ENCODE measurements at places on chromosomes 7 and 10.

- DNase-seq, result no peak
Observed at GRCh38 chr7:27192546-27193334, 7.2 kb downstream of the HOXA13 start.

- DNase-seq, result no peak
Observed at GRCh38 chr10:22753786-22754185, 39.4 kb upstream of the PIP4K2A start.

- DNase-seq, result no peak
Observed at GRCh38 chr10:86547296-86547695, 25.7 kb upstream of the WAPL start.

DNA sequence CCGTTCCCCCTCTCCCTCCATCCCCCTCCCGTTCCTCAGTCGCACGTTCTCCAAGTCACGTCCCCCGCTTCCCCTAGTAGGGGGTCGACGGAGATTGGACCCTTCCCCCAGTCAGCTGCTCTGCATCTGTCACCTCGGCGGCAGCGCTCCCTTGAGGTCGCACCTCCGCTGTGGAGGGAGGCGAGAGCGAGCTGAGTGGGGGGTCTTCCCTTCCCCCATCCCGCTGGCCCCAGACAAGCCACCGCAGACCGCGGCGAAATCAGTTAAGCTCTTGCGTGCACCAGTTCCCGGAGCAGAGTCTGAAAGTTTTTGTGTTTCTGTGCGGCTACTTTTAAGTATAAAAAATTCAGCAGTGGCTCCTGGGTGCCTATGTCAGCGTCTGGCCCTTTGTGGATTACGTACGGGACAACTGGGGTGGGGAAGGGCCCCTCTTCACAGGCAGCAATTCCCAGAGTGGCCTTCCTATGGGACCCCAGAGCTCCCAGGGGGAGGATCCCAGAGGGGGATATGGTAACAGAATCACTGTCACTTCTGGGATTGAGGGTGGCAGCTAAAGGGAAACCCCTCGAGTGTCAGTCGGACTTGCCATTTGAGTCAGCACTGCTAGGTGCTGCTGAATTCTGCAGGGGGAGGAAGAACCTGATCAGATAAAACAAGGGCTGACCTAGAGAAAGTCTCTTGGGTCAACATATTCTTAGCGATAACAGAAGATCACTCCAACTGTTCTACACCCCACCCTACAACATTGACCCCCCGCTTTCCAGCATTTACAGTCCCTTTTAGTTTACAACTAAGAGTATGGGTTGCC lies 12.5 kb upstream of the DDIT4 start:
- DNase-seq, result no peak

- DNase-seq, result no peak
Observed at GRCh38 chr10:5904227-5904626, 14.2 kb downstream of the FBH1 start.

- no peak for DNase-seq
Observed at GRCh38 chr7:108794466-108794865, 224.8 kb downstream of the DNAJB9 start.

GRCh38 chr7:94660006-94660405 lies 4.1 kb upstream of the SGCE start:
- DNase-seq, result no peak

DNA sequence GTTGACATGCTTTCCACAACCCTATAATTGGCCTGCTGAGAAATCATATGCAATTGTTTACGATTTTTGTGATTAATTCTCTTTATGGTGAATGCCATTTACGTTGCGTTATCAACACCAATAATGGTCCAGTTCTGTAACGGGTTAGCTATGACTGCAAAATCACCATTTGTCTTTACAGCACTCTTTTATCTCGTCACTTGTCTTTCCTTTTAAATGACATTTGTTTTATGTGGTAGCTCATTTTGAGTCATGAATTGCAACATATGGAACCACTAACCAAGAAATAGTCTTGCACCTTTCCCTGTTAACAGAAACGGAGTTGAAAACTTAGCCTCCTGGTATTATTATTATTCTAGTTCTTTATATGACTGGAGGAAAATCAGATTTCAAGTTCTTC lies 3.1 kb upstream of the KIAA1217 start:
- DNase-seq, result no peak

DNA sequence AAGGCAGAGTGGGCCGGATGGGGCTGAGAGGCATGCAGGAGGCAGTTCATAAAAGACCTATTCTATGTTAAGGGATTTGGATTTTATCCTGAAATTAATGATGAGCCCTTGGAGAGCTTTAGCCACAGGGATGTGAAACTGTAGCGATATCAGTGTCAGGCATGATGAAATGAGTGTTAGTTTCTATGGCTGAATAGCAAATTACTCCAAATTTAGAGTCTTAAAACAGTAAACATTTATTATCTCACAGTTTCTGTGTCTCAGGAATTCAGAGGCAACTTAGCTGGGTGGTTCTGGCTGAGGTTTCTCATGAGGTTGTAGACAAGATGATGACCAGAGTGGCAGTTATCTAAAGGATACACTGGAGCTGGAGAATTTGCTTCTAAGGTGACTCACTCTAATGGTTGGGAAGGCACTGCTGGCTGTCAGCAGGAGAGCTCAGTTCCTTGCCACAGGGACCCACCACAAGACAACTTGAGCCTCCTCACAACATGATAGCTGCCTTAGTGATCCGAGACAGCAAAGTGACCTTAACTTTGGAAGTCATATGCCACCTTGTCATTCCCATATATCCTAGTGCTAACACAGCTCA lies 36.7 kb upstream of the SFTPD start:
- no peak for DNase-seq

DNA sequence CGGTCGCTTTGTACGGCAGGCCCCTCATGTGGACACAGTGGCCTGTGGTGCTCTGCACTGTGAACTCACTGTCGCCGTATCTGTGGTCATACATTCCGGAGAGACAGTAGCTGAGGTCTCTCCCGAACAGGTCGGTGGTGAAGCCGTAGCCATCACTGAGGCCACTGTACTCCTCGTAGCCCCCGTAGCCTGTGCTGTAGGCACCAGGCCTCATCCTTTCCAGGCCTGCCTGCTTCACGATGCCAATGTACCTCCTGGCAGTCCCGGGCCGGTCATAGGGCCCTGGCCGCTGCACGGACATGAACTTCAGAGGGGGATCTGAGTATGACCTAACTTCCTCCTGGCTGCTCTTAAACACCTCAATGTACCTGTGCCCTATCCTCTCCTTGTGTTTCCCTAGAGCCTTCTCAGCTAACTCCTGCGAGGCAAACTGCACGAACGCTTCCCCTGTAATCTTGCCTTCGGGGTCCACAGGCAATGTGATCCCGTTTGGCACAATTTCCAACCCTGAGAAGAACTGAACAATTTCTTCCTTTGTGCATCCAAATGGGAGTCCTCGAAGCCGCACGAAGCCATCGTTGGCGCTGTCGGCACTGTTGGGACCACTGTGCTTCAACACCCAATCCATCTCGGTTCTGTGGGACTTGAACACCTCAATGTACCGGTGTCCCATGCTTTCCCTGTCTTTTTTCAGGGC lies 15.7 kb downstream of the FXYD4 start:
- no peak for DNase-seq

DNA sequence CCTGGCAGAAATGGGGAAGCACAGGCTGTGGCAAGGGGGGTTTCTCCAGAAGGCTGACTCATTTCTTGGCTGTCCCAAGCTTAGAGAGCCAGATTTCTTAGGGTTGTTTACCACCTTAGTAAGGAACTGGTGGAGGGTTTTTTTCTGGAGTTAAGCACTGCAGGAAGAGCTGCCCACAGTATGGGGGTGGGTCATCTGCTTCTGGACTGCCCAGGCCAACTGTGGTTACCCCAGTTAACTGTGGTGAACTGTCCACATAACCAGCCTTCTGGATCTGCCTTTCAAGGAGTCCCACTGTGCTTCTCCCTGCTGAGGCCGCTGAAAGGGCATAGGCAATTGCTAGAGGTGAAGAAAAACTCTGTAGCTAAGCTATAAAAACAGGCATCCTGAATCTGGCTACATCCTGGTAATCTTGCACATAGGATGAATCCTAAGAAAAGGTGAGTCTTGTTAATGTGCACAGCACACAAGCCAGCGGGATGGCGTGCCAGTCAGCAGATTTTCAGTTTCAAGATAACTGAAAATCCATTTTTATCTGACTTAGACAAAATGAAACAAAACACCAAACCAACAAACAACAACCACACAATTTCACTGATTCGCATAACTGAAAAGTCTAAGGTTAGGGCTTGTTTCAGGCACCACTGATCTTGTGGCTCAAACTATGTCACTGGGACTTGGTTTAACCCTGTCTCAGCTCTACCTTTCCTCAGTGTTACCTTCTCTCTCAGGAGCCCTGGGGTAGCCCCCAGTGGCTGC lies 21.6 kb upstream of the TSPAN33 start:
- DNase-seq, result no peak

DNA sequence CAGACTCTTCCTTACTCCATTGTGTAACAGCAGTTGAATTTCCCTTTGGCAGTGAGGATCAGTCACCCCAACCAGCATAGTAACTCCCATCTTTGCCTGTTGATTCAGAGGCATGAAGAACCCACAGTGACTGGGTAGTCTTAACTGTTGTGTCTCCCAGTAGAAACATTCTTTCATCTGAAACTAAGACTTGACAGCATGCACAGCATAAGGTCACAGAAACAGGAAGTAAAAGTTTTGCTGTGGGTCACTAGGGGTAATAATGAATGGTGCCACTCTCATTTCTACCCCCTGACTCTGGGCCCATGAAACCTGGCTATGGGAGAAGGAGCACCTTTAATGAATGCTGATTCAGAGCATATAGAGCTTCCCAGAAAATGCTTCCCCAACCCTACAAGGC lies 8.3 kb upstream of the FRMPD2 start:
- no peak for DNase-seq
